ENCODE measurements at places on chromosomes 12 and 14. TPM values are rescaled to one million over a fixed set of nuclear protein-coding genes. Genes with fewer than 3 reads are reported as not detected.

The TGFB3 gene
- 2.2 TPM for total RNA-seq

The PLXNC1 gene
- 1.6 TPM for total RNA-seq

The CMKLR1 gene
- total RNA-seq = not detected

The ASPG gene
- not detected for total RNA-seq

The RASSF9 gene
- total RNA-seq = 0.18 TPM

The KERA gene
- total RNA-seq = not detected

The CRIP2 gene
- 18.1 TPM for total RNA-seq

The ADGRD1 gene
- not detected for total RNA-seq

The SLC5A8 gene
- not detected for total RNA-seq

The ABHD4 gene
- 5.0 TPM for total RNA-seq

The PGF gene
- 0.28 TPM for total RNA-seq

The PAH gene
- total RNA-seq = not detected

The HOXC4 gene
- not detected for total RNA-seq

The IAPP gene
- total RNA-seq = not detected

The LRIG3 gene
- total RNA-seq = 71.2 TPM

The CIROP gene
- total RNA-seq = 0.28 TPM

The TAS2R9 gene
- not detected for total RNA-seq

The KRT74 gene
- total RNA-seq = not detected

The COL2A1 gene
- total RNA-seq = not detected

The OVCH1 gene
- 0.18 TPM for total RNA-seq

The HRK gene
- not detected for total RNA-seq

The INSM2 gene
- not detected for total RNA-seq

The TBC1D30 gene
- 0.18 TPM for total RNA-seq

The BMAL2 gene
- 57.0 TPM for total RNA-seq

The CAMKK2 gene
- total RNA-seq = 15.0 TPM

The DRAM1 gene
- 27.5 TPM for total RNA-seq

The LALBA gene
- not detected for total RNA-seq

The PPP4R4 gene
- total RNA-seq = 0.56 TPM

The ZFC3H1 gene
- total RNA-seq = 28.6 TPM

The IFI27 gene
- not detected for total RNA-seq

The CPNE6 gene
- total RNA-seq = not detected

The TMEM263 gene
- 154 TPM for total RNA-seq

The DBX2 gene
- total RNA-seq = not detected

The SH2B3 gene
- 9.3 TPM for total RNA-seq

The C12orf60 gene
- 1.1 TPM for total RNA-seq

The SOAT2 gene
- total RNA-seq = 0.18 TPM

The YEATS4 gene
- 17.8 TPM for total RNA-seq

The ADAMTS20 gene
- total RNA-seq = not detected

The AQP6 gene
- not detected for total RNA-seq

The TPH2 gene
- not detected for total RNA-seq

The NDRG2 gene
- 0.36 TPM for total RNA-seq

The GRIP1 gene
- under 0.01 TPM for total RNA-seq

The KITLG gene
- total RNA-seq = 117 TPM

The MSI1 gene
- total RNA-seq = not detected

The FIGNL2 gene
- total RNA-seq = under 0.01 TPM

The PLA2G1B gene
- not detected for total RNA-seq

The GUCY2C gene
- total RNA-seq = not detected

The TMEM132D gene
- total RNA-seq = not detected

The RNASE3 gene
- total RNA-seq = not detected

The HEBP1 gene
- 14.7 TPM for total RNA-seq

Measured in IMR-90 (cell line).